RPMI8226 (cell line): ENCODE measurements at places on chromosomes 1 and 21.

DNA sequence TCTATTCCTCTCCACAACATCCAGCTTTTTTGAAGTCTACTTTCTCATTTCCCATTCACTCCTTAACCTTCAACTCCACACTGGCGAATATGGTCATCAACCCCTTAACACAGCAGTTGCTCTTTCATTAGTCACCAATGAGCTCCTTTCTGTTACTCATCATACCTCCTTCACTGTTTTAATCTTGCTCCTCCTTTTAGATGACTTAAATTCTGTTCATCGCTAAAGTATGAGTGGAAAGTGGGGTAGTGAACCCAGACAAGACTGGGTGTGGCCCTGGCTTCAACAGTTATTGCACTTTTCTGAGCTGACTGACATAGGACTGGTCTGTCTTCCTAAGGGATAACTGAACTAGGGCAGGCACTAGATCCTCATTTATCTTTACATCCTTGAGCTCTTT is 51.3 kb downstream of the AKT3 start:
- DNase-seq, result no peak

DNA sequence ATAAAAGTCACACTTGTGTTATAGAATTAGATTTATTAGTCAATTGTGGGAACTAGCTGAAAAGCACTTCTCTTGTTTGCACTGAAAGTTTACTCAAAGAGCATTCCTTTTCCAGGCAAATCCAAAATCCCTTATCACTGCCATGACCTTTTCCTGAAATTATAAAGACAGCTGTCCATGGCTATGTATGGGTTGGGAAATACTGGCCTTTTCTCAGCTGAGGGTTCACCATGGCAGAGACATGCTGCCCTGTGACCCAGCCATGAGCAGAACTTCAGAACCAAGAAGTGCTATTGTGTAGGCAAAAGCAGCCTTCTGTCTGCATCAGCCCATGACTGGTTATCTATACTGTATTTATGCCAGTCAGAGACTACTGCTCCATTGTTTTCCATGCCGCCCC is 9.8 kb upstream of the EDEM3 start:
- no peak for DNase-seq

DNA sequence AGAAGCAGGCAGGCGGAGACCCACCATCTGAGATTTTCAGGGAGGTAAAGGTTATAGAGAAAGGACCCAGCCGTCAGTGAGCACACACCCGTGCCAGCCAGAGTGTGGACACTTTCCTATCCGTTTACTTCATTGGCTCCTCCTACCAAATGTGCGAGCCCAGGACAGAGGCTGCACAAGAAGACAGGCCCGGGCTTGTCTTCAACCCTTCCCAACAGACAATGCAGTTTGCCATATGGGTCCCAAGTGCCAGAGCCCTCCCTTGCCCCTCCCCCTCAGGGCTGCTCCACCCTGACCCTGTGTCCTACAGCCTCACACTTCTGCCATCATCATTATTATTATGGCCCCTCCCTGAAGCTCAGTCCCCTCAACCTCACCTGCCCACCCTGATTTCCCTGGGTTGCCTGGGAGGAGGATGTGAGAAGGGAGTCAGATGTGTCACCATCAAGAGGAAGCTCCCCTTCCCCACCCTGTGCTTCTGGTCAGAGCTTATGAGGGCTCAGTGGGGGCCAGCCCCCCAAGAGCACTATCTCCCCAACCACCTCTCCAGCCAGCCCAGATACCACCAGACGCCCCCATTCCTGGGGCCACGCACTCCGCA is 9.4 kb downstream of the LAPTM5 start:
- peak; percentile 48 for DNase-seq

DNA sequence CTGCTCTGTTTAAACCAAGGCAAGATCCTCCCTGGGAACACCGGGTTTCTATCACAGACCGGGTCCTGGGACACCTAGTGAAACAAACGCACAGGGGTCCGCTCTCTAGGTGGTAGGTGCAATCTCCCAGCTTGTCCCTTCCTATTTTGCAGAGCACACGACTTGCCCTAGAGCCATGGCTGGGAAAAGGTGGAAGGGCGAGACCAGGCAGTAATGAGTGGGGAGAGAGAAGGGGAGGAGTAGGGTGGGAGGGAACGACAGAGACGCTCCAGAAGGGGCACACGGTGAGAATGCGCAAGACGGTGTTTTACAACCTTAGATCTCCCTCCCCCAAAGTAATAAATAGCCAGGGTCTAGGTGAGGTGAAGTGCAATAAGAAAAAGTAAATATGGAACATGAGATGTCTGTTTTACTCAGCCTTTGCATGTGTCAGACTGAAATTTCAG is 9.3 kb upstream of the ARHGAP29 start:
- no peak for DNase-seq
